ENCODE measurements at places on chromosomes 11 and 22. TPM values are rescaled to one million over a fixed set of nuclear protein-coding genes. Genes with fewer than 3 reads are reported as not detected.
A peak's percentile ranks its signal among the peaks of the same experiment; 100 is the strongest.

C22orf15 gene
- not detected for total RNA-seq

MED15 gene
- 24.5 TPM for total RNA-seq

DDX25 gene
- total RNA-seq = 0.74 TPM

DNAJB7 gene
- total RNA-seq = not detected

SLC37A2 gene
- total RNA-seq = 4.2 TPM

THY1 gene
- total RNA-seq = 189 TPM

PLAAT5 gene
- not detected for total RNA-seq

ANO3 gene
- total RNA-seq = not detected

GP1BB gene
- 6.2 TPM for total RNA-seq

NLRP14 gene
- total RNA-seq = 0.48 TPM

ACR gene
- total RNA-seq = not detected

CYP2D6 gene
- 0.40 TPM for total RNA-seq

DNA sequence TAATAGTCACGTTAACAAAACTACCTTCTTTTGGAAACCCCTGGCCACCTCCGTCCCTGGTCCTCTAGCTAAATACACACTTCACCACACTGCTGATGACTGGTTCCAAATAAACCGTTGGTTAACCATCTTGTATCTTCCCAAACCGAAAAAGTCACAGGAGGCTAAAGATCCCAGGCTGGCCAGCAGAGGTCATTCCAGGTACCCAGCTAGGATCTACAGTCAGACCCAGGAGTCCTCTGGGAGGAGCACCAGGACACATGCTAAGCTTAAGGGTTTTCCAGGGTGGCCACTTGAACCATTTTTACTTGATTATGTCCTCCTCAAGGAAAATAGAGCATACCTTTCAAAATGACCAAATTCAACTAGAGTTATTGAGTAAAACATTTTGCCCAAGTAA is 103.2 kb downstream of the ETS1 start:
- no peak for DNase-seq

- DNase-seq = peak; percentile 70
Observed at GRCh38 chr11:120172054-120172911, 34.4 kb upstream of the TRIM29 start.

DNA sequence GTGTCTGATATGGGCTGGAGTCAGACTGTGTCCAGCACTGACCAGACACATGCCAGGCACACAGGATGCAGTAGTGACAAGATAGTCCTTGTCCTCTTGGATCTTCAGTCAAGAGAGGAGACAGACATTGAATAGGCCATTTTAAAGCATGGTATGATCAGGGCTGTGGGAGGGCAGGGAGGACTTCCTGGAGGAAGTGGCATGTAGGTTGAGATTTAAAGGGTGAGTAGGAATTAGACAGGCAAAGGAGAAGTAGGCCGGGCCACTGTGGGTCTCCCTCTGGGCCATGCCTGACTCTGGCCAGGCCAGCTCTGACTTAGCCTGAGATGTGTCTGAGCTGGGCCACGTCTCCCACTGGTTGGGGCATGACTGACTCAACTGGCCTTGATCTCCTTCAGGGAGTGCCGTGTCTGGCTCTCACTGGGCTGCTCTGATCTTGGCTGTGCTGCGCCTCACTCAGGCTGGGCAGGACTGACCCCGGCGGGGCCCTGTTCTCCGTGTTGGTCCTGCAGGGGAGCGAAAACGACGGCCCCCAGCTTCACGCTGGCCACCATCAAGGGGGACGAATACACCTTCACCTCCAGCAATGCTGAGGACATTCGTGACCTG is 71.2 kb downstream of the MYO7A start:
- DNase-seq = no peak

- peak; percentile 10 for DNase-seq
Observed at GRCh38 chr11:72140661-72141060, 5.1 kb downstream of the FOLR3 start.

DNA sequence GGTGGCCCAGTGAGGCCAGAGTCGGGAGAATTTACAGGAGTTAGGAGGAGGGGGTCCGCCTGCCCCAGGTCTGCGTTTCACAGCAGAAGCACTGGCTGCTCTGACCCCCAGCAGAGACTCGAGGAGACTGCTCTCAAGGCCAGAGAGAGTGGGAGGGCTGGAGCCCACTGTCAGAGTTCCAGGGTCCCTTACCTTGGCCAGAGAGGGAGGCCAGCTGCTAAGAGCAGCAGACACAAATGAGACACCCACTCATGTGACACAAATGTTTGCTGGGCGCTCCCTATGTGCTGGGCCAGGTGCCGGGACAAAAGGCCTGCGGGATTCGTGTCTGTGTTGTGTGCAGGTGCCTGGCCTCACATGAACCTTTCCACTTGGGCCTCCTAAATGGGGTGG is 2.8 kb upstream of the TNFRSF13C start:
- DNase-seq = no peak

DNA sequence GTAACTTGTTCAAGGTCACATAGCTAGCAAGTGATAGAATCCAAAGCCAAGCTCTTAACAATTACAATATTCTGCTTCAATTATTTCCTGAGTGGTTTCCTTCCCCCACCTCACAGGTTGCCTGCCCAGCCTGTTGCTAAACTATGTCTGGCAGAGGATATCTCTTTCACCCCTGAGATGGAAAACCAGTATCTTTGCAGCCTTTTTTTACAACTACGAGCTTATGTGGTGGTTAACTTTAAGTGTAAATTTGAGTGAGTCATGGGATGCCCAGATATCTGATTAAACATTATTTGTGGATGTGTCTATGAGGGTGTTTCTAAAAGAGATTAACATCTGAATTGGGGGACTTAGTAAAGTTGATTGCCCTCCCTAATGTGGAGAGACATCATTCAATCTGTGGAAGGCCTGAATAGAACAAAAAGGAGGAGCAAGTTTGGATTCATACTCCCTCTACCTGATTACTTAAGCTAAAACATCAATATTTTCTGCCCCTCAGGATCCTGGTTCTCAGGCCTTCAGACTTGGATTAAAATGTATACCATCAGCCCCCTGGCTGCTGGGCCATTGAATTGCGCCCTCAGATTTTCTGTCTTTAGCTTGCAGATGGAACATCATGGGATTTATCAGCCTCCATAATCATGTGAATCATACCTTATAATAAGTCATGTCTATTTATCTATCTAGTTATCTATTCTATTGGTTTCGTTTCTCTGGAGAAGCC is 911.9 kb downstream of the METTL15 start:
- peak; percentile 46 for DNase-seq

GRCh38 chr11:78331711-78332110 is 85.9 kb downstream of the GAB2 start:
- no peak for DNase-seq

- DNase-seq = peak; percentile 95
Observed at GRCh38 chr11:78039919-78040671, 17.0 kb upstream of the KCTD14 start.

- DNase-seq = no peak
Observed at GRCh38 chr11:81658722-81659121, 1074.9 kb downstream of the FAM181B start.

- DNase-seq = no peak
Observed at GRCh38 chr11:116172851-116173250, 599.9 kb downstream of the BUD13 start.

DNA sequence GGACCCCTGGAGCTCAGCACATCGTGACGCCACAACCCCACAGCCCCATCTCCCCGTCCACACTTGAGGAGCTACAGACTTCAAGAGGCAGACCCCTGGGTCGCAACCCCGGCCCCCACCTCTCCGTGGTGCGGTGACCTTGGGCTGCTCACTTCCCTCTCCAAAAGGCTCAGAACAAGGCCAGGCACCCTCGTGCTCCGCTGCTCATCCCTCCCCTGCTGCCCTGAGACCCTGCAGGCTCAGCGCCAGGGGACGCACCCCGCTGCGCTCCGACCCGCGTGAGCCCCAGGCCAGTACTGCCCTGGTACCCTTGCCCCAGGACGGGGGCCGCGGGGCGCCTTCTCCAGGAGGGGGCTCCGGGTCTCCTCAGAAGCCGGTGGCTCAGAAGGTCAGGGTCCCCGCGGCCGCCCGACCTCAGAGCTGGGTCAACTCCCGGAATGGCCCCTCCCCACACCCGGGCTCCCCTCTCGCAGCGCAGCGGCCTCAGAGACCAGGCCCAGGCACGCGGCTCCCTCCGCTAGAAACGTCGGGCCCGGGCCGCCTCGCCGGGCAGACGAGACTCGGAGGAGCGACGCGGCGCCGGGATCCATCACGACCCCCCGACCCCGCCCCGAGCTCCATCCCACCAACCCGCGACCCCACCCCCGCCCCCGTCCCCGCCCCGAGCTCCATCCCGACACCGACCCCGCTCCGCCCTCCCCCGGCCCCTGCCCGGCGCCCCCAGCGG is 563 bp downstream of the GATD1 start:
- DNase-seq = peak; percentile 45

- DNase-seq = no peak
Observed at GRCh38 chr11:25777343-25777742, 554.6 kb upstream of the ANO3 start.

GRCh38 chr11:35042224-35042623 is 96.7 kb upstream of the CD44 start:
- no peak for DNase-seq

DNA sequence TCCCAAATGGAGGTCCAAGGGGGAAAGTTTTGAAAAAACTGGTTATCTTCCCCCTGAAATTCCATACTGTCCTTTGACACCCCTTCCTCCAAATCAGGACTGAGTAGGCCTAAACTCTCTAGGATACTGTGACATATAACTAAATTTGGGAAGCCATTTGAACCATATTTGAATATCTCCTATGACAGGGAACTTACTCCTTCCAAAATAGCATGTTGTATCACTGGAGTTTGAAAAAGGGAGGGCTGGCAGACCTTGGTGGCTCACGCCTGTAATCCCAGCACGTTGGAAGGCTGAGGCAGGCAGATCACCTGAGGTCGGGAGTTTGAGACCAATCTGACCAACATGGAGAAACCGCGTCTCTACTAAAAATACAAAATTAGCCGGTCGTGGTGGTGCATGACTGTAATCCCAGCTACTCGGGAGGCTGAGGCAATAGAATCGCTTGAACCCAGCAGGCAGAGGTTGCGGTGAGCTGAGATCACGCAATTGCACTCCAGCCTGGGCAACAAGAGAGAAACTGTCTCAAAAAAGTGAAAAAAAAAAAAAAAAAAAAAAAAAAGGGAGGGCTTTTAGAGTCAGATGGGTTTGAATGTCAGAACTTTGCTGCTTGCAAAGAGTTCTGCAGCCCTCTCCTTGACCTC is 42.4 kb downstream of the PIK3C2A start:
- no peak for DNase-seq

- no peak for DNase-seq
Observed at GRCh38 chr11:38900211-38900610, 2302.2 kb upstream of the RAG2 start.

GRCh38 chr11:116404462-116404798 is 368.4 kb downstream of the BUD13 start:
- no peak for DNase-seq

- no peak for DNase-seq
Observed at GRCh38 chr11:123490527-123490926, 60.5 kb downstream of the GRAMD1B start.

- no peak for DNase-seq
Observed at GRCh38 chr11:76278526-76278925, 72.2 kb upstream of the WNT11 start.

GRCh38 chr11:75467311-75467710 is 34.3 kb upstream of the KLHL35 start:
- DNase-seq = no peak

DNA sequence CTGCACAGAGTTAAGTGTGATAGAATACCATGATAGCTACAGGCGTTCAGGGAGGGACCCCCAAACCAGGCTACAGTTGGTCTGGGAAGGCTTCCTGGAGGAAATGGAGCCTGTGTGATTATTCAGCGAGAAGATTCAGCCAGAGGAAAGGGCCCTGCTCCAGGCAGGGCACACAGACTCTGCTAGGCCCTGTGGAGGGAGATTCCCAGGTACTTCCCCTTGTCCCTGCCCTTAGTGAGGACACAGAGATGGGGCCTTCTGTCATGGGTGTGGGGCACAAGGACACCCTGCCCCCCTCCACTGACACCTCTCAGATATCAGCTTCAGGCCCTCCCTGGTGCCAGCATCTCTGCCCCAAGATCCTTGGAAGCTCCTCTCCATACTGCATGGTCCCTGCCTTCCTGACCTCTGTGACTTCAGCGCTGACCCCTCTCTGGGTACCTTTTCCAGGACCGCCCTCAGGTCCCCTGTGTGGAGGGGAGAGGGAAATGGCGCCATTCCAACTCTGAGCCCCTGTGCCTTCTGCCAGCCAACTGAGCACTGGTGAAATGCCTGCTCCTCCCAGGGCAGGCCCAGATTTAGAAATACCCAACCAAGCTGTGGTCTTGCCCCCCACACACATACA is 12.6 kb upstream of the POU2F3 start:
- DNase-seq = no peak

GRCh38 chr11:75135021-75135650 is 15.8 kb upstream of the SLCO2B1 start:
- DNase-seq = no peak

DNA sequence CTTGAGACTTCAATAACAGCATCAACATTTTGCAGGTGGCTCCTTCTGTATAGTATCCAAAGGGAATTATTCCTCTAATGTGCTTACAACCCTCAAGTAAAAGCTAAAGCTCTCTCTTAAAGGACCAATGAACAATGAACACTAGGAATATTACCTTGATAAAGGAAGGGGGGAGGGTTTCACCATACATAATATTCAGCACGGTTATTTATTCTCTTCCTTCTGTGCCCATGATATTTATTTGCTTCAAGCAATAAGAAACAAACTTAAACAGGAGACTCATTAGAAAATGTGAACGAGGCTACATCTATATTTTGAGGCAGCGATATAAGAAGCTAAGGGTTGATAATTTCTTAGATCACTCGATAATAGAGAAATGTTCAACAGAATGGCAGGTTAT is 21.2 kb downstream of the BLID start:
- DNase-seq = no peak

- DNase-seq = no peak
Observed at GRCh38 chr11:70127653-70128434, 49.7 kb downstream of the ANO1 start.

GRCh38 chr22:45329530-45329936 is 19.8 kb downstream of the FAM118A start:
- no peak for DNase-seq

- no peak for DNase-seq
Observed at GRCh38 chr11:128645968-128646367, 47.9 kb upstream of the FLI1 start.

- DNase-seq = peak; percentile 51
Observed at GRCh38 chr22:49324527-49325491, 502.9 kb downstream of the BRD1 start.

DNA sequence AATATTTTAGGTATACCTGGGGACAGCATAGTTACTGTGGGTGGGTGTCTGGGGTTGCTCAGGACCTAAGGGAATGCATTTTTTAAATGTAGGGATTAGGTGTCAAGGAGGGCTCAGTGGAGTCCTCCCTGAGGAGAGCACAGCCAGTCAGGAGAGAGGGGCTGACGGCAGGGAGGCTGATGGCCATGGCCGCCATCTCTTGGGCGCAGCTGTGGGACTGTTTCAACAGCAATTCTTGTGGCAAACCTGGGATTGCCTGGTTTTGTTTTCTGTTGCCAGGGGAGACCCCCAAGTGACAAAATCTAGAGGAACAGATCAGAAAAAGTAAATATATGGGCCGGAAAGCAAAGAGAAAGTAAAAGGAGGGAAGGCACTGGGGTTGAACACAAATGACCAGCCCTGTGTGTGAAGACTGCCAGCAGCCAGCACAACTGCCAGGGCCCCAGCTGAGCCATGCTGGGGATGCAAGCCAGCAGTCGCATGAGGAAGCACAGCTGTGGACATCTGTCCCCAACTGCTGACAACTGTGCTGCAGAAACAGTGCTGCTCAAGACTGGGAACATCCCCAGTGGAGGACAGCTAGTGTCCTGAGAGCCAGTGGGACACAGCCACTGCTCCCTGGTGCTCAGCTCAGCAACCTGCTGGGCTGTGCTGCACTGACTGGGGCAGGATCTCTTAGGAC is 10.5 kb downstream of the MIF start:
- no peak for DNase-seq

All from Daoy (cell line).